ENCODE measurements at places on chromosomes 6 and 20.

GRCh38 chr20:9198460-9198859 is 129.6 kb downstream of the PLCB4 start:
- DNase-seq = no peak

DNA sequence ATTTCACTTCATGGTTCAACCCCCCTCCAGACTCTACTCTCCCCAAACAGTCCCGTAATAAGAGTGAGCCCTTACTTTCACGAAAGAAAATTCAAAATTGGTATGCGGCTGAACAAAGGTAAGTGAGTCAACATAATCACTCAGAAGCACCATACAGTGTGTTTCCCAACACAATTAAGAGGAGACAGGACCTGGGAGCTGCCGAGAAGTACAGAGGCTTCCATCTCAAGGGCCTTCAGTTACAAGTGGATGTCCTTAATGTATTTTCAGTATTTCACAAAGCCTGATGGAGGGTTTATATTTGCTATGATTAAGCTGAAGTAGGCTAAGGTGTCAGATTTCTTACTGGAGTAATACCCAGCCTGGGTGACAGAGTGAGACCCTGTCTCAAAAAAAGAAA is 51.1 kb downstream of the MYO6 start:
- no peak for DNase-seq

DNA sequence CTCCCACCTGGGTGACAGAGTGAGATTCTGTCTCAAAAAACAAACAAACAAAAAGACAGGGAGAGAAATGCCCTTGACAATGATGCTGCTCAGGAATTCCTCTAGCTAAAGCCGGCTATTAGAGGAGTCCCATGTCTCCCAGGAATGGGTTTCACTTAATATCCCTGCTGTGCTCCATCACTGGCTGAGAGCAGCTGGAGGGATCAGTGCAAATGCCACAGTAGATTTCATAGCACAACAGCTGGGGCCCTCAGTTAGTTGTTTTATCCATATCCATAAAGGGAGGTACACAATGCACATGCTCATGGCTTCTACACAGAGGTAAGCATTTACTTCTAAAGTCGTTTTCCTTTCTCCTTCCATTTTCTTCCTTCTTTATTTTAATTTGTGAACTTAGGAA is 742.0 kb upstream of the POU3F2 start:
- no peak for DNase-seq

GRCh38 chr20:63587776-63588591 is 13.9 kb upstream of the HELZ2 start:
- DNase-seq = no peak

DNA sequence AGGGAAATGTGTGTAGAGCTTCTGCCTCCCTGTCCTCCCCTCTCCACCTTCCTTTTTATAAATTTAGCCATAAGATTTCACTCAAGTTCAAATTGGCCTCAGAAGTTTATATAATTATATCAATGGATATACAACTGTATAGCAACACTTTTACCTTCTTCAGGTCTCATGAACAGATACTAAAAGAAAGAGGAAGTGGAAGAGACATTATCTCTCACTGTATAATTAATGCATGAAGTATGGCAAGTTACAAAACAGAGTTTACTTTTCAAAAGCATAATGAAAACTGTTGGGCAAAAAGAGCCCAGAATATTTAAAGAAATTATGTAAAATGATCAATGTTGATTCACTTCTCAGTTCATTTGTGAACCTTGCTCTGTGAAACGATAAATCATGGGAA is 99.7 kb downstream of the PDE7B start:
- DNase-seq = no peak

GRCh38 chr6:137973201-137973600 is 106.1 kb downstream of the TNFAIP3 start:
- no peak for DNase-seq

DNA sequence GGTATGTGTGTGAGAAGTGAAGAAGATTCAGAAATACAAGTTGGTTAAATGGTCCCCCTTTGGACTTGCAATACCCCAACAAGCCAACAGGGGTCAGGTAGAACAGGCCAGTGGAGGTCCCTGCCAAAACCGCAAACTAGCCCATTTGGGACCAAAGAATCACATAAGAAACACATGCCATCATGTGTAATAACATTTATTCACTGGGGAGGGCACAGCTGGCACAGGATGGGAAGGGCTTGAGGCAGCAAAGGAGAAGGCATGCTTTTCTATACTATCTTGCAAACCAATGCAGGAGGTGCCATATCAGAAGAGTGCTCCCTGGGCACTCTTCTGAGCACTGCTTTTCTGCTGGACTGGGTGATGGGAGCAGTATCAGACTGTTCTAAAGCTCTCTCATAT is 116.1 kb upstream of the TRAF3IP2 start:
- peak; percentile 69 for DNase-seq

DNA sequence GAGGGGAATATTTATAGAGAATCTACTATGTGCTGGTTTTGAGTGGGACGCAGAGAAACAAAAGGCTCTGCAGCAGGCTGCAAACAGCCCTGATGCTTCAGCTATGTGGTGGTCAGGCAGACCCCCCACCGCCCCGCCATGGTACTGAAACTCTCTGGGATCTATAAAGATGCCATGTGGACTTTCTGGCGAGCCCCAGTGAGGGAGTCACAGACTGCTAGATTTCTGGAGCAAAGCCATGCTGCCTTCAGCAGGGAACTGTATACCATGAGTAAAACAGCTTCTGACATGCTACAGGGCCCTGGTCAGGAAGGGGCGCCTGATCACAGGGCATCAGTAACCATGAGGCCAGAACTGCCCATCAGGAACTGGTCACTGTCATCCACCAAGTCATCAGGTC is 19.2 kb upstream of the BPIFB1 start:
- no peak for DNase-seq

DNA sequence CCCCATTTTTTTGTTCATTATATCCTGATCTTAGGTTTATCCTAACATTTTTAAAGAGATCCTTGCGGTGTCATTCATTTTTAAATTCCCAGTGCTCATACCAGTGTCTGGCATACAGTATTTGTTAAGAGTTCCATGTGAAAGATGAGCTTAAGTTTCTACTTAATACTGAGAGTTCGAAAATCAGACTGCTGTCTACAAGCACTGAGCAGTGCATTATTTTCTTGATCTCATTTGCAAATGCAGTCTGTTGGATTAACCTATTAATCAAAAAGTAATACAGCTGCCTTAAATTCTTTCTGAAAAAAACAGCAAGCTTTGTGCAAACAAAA is 663 bp downstream of the COQ3 start:
- DNase-seq = no peak

DNA sequence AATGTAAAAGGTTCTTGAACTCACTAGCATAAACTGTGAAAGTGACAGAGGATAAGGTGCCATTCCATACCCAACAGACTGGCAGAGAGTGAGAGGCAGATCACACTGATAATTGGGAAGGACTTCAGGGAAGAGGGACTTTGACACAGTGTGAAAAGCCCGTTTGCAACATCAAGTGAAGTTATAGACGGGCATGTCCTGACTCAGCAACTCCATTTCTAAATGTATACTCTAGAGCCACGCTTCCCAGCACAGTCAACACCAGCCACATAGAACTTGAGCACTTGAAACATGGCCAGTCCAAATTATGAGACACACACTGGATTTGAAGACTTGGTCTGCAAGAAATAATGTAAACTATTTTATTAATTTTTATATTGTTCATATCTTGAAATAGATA is 45.9 kb upstream of the XRN2 start:
- DNase-seq = no peak

Data from activated CD4-positive, alpha-beta T cell treated with anti-CD3 and anti-CD28 coated beads for 36 hours (primary cell).